Type B pancreatic cell (in vitro differentiated cells): ENCODE measurements at places on chromosomes 2 and 18. TPM values are rescaled to one million over a fixed set of nuclear protein-coding genes. Genes with fewer than 3 reads are reported as not detected.

The RALB gene
- total RNA-seq, result 40.4 and 48.1 TPM in 2 replicates

The MYO5B gene
- total RNA-seq, result 51.7 and 130 TPM in 2 replicates

The TMEM17 gene
- total RNA-seq, result 1.9 and 4.2 TPM in 2 replicates

- H3K4me1 ChIP-seq, result no peaks in the 10 kb centered on the region
- H3K27ac ChIP-seq, result no peak overlapping the region
- no peak overlapping the region for H3K4me3 ChIP-seq
- no peaks in the 10 kb centered on the region for H3K27me3 ChIP-seq
- no peak for DNase-seq
These were observed 86.7 kb upstream of the MAP4K4 start for GRCh38 chr2:101610750-101611315.

GRCh38 chr2:97969081-97970067, 26.4 kb downstream of the TMEM131 start:
- peak overlapping the region; percentile 52 for H3K27ac ChIP-seq
- DNase-seq, result no peak
- no peak overlapping the region for H3K4me3 ChIP-seq
- peaks cover 47% of the 10 kb centered on the region for H3K4me1 ChIP-seq
- peaks cover 19% of the 10 kb centered on the region for H3K36me3 ChIP-seq

DNA sequence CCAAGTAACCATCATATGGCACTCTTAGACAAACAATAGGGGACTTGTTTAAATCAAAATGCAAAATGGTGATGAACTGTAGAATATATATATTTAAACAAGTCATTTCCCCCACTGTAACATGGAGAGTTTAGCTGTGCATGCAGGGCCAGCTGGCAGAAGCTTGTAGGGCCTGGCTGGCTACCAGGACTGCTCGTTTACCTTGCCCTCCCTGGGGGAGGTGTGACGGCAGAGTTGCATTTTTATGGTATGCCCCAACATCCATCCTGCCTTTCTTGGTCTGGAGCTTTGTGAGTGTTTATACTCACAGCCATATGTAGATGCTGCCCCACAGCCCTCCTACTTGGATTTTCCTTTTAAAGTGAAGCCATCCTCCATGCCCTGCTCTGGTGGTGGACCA, 101.7 kb upstream of the ZFP36L2 start:
- H3K27ac ChIP-seq, result no peak overlapping the region
- peaks cover 34% of the 10 kb centered on the region for H3K36me3 ChIP-seq
- H3K4me3 ChIP-seq, result no peak overlapping the region
- DNase-seq, result no peak

DNA sequence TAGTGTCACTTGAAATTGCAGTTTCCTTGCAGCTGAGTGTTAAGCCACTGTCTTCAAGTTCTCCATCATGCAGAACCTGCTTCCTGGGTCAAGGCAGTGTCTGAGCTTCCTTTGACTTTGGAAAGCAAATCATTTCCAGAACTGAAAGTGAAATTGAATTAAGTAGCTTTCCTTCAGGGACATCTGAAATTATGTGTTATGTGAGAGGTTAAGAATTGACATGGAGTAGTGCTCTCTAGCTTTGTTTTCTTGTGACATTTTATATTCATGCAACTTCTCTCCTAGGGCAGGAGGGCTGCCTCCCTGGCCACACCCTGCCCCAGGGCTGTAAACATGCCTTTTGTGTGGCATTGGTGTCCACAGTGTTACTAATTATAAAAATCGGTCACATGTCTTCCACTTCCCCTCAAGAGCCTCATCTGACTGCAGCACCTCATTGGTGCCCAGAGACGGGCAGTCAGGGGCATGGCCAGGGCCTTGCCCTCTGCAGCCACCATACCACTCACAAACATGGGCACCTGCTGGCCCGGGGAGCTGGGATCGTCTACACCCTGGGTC, 14.4 kb downstream of the RAB12 start:
- H3K27me3 ChIP-seq, result no peaks in the 10 kb centered on the region
- no peak for DNase-seq
- H3K4me3 ChIP-seq, result no peak overlapping the region
- peaks cover 39% of the 10 kb centered on the region for H3K36me3 ChIP-seq
- peak overlapping the region; percentile 65 for H3K27ac ChIP-seq
- peaks cover 19% of the 10 kb centered on the region for H3K4me1 ChIP-seq

DNA sequence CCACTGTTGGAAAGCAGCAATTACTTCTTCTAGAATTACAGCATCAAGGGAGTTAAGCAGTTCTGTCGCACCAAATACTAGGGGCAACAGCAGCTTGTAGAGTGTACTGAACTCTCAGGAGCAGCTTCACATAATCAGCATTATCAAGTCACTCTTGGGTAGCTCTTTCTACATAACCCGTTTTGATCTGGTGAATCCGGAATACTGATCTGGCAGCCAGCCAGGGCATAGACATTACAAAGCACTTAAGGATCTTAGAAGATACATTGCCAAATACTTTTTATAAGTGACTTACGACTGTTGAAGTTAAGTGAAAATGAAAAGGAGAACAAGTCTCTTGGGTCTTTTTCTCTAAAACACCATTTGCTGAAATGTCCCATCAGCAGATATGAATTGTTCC, 73.2 kb upstream of the NETO1 start:
- DNase-seq, result no peak
- no peaks in the 10 kb centered on the region for H3K4me1 ChIP-seq
- H3K27me3 ChIP-seq, result no peaks in the 10 kb centered on the region
- H3K4me3 ChIP-seq, result no peak overlapping the region
- H3K27ac ChIP-seq, result no peak overlapping the region

GRCh38 chr2:241814643-241815476, 5.9 kb downstream of the NEU4 start:
- peak; percentile 67 for DNase-seq
- peak overlapping the region; percentile 50 for H3K27ac ChIP-seq
- H3K27me3 ChIP-seq, result no peaks in the 10 kb centered on the region
- no peak overlapping the region for H3K4me3 ChIP-seq
- H3K4me1 ChIP-seq, result no peaks in the 10 kb centered on the region
